ENCODE measurements at places on chromosomes 16 and 17.
A peak's percentile ranks its signal among the peaks of the same experiment; 100 is the strongest.

- DNase-seq = no peak
Observed at GRCh38 chr16:68645494-68646388, 631 bp downstream of the CDH3 start.

DNA sequence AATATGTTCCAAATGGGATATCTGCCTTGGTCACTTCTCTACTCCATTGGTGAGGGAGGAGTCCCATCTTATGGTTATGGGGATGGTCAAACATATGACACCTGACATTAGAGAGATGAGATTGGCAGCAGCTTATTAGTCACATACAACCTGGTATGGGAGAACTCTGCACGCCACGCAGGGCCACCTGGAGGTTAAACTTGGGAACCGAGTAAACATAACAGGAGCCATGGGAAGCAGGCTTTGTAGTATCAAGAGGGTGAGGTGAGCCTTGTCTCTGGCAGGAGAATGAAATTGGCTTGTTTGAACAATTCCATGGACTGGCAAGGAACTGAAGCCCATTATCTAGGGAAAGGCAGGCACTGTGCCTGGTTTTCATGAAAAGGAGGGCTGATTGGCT, 238.7 kb upstream of the ELAC2 start:
- DNase-seq = no peak

- no peak for DNase-seq
Observed at GRCh38 chr17:82605939-82606600, 42.2 kb downstream of the WDR45B start.

DNA sequence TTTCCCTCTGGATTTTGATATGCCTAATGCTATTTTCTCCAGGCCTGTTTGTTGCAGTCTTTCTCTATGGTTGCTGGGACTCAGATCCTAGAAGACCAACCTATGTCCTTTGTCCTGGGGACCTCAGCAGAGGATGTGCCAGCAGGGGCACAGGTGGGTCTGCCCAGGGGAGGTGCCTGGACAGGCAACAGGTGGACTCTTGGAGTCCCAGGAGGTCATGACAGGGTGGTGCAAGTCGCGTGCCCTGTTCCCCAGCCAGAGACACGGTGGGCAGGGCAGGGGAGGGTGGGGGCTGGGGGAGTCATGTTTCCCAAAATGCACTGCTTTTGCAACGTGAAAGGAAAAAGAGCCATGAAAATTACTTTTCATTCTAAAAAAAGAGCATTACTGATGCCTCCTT, 26.3 kb upstream of the PLLP start:
- DNase-seq = no peak

GRCh38 chr17:34637548-34638525, 58.5 kb downstream of the TMEM132E start:
- DNase-seq = peak; percentile 66
